ENCODE measurements at places on chromosomes 6 and 20.

- DNase-seq, result no peak
Observed at GRCh38 chr20:20173254-20173653, 120.9 kb downstream of the CFAP61 start.

- no peak for DNase-seq
Observed at GRCh38 chr6:7769702-7770101, 43.8 kb downstream of the BMP6 start.

DNA sequence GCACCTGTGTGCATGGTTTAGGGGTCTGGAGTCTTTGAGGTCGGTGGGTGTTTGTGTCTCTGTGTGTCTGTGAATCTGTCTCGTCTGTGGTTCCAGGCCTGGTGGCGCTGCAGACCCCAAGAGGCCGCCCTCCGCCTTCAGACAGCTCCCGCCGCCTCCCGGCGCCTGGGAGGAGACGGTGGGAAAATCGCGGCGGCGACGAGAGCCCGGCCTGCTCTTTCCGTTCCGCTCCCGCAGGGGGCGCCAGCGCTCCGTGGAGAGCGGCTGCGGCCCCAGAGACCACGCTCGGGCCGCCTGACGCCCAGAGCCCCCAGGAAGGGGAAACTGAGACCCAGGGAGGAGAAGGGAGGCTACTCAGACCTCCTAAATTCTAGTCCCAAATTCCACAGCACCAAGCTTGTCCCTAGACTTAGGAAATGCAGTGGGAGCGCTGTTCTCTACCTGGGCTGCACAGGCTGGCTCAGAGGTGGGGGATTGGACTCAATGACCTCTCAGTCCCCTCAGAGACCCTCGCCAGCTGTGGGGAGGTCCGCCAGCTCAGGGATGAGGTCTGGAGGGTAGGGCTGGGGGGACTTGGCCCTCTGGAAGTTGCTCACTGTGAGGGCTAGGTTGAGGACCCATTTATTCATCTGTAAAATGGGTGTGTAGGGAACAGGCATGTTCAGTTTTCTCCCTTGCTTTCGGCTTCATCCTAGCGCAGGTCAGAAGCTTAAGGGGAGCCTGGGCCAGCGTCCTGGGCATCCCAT, 36.9 kb upstream of the BLCAP start:
- peak; percentile 65 for DNase-seq

DNA sequence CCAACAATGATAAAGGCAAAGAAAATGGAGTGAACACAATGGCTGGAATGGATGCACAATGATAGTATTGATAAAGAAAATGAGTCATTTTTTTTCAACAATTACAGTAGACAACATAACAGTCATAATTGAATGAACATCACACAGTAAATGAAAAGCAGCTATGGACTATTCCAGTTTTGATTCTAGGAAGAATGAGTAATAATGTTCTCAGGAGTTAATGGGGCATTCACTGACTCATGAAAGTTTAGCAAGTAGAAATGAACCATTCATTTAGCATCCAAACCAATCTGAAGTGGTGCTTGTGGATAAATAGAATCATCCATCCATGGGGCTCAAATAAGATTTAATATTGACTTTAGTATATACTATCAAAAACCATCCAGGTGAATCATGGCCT, 1029.5 kb upstream of the GJE1 start:
- DNase-seq, result no peak

- DNase-seq, result peak; percentile 73
Observed at GRCh38 chr6:3023663-3024483, 24.2 kb downstream of the NQO2 start.

GRCh38 chr6:84508334-84508733, 256.1 kb downstream of the TBX18 start:
- DNase-seq, result no peak

Measured in GM18507 (cell line).